Activated CD4-positive, alpha-beta T cell treated with anti-CD3 and anti-CD28 coated beads, Interleukin-2, Interleukin-4, amounts not matched to agents 100 ng/mL and 50 ng/mL, durations not matched to agents 16 hours and 8 hours (primary cell): ENCODE measurements at places on chromosomes 7 and 10.

DNA sequence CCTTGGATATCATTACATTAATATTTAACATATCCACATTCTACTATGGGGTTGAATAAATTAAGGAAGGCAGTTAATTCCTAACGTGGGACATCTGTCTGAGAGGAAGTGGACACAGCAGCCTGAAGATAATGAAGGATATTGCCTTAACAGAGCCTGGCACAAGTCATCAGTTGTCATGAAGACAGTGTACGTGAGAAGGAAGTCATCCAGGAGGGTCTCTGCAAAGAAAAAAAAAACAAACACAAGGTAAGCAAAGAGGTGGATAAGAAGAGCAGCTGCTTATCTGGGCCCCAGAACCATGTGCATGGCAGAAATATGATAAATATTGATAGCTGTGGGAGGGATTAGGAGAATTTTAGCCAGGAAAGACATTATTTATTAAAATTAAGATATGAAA lies 190.0 kb downstream of the RAPGEF5 start:
- no peak for DNase-seq

DNA sequence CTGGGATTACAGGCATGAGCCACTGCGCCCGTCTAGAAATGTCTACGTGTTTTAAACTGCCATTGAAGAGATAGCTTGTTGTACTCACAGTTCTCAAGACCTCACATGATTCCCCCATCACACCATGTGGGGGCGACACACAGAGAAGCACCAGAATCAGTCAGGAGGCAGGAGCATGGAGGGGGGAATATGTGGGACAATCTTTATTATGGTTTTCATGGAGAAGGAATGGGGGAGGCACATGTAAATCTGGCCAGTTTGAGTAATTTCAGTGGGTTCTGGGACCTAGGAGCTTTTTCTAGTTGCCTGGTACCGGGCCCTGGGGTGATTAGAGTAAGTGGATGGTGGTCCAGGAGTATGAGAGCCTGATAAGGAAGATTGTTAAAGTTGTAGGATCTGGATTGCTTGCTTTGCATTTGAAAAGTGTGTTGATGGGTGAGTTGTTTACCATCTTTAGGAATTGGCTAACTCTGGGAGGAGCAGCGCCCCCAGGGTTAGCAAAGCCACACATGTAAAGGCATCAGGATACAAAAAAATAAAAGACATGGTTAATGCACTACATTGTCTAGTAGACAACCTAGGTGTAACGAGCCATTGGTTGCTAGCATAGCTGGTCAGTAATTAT lies 85.4 kb upstream of the SLC13A1 start:
- DNase-seq = no peak

GRCh38 chr7:131629217-131629882 lies 72.9 kb upstream of the PODXL start:
- no peak for DNase-seq

GRCh38 chr10:93368210-93368609 lies 113.9 kb downstream of the MYOF start:
- no peak for DNase-seq
